ENCODE measurements at places on chromosomes 3 and 15.

GRCh38 chr3:15722877-15723623 lies 74.7 kb downstream of the ANKRD28 start:
- no peak for DNase-seq

- DNase-seq = no peak
Observed at GRCh38 chr3:37718632-37719031, 143.0 kb upstream of the CTDSPL start.

DNA sequence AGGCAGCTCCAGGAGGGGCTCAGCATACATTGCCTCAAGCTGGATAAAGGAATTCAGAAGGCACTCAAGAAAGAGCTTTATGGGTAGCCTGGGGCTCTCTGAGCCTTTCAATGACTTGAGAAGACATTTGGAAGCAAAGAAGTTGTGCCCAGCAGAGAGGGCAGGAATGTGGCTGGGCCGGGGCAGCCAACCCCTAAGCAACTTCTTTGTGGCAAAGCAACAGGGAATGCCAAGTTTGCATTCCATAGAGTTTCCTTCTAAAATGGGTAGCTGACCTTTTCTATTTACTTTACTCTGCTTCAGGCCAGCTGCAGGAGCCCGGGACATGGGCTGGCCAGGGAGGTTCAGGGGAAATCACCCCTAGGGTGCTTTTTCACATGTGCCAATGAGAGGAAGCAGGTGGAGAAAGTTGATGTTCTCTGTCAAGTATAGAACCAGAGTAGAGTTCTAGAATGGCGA lies 45.6 kb downstream of the CCDC12 start:
- no peak for DNase-seq

DNA sequence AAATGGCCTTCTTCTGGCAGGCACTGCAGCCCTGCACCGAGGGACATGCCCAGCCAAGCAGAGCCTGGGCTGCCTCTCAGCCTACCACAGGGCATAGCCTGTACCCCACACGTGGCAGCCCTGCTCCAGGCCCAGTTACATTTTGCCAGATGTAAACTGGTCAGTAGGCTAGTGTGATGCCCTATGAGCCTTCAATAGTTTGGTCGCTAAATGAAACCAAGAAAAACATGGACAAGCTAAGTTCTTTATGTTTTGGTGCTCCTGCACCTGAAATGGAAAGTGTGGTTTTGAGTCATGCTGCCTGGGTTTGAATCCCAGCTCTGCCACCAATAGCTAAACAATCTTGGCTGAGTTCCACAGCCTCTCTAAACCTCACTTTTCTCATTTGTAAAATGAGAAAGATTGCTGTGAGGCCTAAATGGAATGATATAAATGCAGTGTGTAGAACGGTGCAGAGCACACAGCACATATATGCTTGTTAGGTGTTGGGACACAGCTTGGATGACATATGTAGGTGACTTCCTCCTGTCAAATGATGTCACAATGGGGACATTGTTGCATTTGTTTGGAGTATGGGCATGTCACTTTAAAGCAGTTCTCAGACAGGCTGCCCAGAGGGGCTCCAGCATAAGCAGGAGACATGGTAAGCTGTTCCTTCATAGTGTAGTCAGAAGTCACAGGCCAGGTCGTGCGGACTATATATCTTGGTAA lies 57.4 kb downstream of the ZBTB38 start:
- DNase-seq = no peak

DNA sequence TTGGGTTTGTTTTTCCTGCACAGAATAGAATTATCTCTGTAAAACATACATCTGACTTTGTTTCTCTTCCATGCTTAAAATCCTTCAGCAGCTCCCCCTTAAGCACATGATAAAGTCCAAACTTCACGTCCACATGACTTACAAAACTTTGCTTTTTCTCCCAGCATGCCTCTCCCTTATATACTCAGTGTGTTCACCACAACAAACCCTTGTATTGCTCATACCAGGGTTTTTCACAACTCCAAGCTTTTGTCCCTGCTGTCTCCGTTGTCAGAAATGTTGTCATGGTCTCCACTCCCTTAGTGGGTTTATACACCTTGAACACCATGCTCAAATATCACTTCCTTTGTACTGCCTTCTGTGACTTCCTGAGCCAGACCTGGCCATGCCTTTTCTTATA lies 91.1 kb upstream of the MITF start:
- no peak for DNase-seq

- DNase-seq = no peak
Observed at GRCh38 chr3:72960812-72961518, 35.6 kb upstream of the PPP4R2 start.

DNA sequence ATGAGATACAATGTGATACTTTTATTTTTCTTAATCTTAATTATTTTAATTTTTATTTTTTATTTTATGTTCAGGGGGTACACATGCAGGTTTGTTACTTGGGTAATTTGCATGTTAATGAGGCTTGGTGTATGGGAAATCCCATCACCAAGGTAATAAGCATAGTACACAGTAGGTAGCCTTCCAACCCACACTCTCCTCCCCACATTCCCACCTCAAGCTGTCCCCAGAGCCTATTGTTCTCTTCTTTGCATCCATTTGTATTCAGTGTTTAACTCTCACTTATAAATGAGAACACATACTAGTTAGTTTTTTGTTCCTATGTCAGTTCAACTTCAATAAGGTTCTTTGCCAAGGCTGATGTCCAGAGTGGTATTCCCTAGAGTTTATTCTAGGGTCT lies 1375.4 kb downstream of the NSUN3 start:
- DNase-seq = no peak

DNA sequence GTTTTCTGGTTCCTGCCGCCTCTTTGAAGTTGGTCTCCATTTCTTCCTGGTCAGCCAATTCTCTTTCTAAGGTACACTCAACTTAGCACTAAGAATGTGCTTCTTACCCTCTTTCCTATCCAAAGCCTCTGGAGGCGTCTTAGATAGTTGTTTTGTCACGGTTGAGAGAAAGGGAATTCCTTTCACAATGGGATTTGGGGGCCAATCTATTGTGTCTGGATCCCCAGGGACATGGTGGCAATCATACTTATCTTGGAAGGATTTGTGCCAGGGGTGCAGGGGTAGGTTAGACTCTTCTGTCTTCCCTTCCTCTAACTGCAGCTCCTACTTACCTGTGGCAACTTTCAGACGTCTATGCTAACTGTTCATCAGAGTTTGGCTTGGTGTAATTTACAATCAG lies 287.1 kb downstream of the SOX2 start:
- no peak for DNase-seq

- DNase-seq = no peak
Observed at GRCh38 chr3:56469141-56469540, 874 bp upstream of the ERC2 start.

DNA sequence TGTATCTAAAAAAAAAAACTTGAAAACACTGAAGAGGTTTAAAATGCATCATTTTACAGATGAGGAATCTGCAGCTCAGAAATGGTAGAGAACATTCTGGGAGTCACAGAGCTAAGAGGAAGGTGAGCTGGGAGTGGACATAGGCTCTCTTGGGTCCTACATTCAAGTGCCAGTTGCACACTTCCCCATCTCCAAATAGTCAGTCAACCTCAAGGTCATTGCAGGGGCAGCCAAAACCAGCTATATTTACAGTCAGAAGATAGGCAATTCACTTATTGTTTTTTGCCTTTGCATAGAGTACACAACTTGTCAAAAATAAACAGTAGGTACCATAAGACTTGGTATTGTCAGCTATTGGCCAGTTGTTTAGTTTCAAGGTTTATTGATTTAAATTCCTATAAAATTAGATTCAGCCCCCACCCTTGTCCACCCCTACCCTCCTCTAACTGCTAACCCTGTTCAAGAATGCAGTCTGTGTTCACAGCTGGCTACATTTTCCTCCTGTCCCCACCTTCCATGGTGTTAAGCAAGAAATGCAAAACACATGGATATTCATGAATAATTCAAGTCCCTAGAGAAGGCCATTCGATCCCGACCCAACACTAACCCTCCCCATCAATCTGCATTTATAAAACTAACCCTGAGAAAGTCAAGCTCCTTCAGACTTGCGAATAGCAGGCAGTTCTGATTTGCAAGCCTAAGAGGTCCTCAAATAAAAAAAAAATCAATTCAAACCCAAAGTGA lies 567.0 kb upstream of the MCTP2 start:
- DNase-seq = no peak

- no peak for DNase-seq
Observed at GRCh38 chr3:66115858-66116654, 77.3 kb upstream of the MAGI1 start.

GRCh38 chr15:63982381-63982854 lies 63.9 kb downstream of the DAPK2 start:
- DNase-seq = no peak

GRCh38 chr3:62585861-62586260 lies 212.5 kb upstream of the FEZF2 start:
- no peak for DNase-seq

Data from stimulated activated CD4-positive, alpha-beta T cell treated with anti-CD3 and anti-CD28 coated beads, Interleukin-1b, Interleukin-23, amount 100 ng/mL, for 1 hour (primary cell).